WERI-Rb-1 (cell line): ENCODE measurements at places on chromosomes 6 and 20.

GRCh38 chr6:125959041-125959440, 2.5 kb downstream of the HINT3 start:
- no peak for DNase-seq

DNA sequence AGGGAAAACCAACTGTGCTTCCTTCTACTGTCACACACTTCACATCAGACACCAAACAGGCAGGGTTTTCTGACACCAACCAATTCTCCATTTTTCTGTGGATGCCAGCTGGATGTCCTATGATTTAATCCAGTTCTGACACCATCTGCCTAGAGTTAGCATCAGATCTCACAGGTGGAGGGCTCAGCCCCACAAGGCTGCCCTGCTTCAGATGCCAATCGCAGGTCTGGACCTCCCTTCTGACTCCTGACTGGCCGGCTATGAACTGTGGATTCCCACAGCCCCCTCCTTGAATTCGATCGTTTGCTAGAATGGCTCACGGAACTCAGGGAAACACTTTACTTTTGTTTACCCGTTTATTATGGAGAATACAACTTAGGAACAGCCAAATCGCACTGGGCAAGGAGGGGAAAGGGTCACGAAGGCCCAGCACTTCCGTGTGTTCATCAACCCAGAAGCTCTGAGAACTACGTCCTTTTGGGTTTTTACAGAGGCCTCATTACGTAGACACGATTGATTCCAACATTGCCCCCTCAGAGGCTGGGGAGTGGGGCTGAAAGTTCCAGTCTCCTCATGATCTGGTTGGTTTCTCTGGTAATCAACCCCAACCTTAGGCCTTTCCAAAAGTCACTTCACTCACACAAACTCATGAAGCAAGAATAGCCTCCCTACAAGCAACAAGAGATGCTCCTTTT, 25.4 kb upstream of the MAS1 start:
- DNase-seq: no peak

- no peak for DNase-seq
These were observed 38.3 kb upstream of the ATXN1 start for GRCh38 chr6:16799279-16800193.

DNA sequence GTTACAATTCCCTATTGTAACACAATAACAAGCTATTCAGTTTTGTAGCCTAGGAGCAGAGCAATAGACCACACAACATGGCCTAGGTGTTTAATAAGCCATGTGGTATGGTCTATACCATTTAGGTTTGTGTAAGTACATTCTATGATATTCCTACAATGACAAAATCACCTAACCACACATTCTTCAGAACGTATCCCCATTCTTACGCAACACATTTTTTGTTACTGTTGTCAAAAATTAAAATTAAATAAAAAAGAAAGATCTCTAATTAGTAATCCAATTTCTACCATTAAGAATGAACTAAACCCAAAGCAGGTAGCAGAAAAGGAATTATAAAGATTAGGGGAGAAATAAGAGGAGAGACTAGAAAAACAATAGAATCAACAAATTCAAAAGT, 44.0 kb downstream of the RANBP9 start:
- DNase-seq: no peak

DNA sequence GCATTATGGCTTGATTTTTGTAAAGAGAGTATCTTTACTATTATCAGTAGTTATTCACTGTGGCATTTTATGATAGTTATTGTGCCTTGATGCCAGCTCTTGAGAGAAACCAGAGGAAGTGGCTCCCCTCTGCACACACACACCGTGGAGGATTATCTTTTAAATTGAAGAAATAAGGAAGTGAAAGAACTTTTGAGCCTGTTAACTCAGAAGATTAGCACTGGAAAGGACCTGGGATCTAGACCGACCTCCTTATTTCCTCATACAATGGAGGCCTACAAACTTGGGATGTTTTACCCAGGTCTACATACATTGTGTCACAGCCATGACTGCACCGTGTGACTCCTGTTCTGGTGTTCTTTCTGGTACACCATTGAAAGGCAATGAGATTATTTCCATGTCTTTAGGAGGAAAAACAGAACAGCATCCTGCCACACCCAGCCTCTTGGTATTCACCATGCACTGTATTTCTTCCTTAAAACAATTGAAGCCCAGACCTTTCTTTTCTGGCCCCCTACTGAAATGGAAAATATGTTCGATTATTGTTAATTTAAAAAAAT, 40.6 kb downstream of the HECA start:
- no peak for DNase-seq

DNA sequence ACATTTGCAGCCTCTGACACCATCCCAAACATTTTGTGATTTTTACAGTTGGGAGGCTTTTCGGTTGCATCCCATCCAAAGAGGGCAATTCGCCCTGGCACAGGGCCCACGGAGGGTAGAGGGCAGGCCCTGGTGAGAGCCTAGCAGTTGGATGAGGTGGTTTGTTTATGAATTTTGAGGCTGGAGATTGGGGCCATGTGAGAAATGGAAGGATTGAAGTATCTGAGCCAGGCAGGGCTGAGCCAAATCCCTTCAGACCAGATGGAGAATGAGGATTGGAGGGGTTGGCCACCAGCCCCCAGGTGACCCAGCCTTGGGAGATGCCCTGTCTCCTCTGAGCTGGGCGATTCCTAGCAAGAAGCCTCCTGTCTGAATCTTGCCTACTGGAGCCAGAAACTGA, 52.6 kb upstream of the CCDC167 start:
- DNase-seq: peak; percentile 85
